ENCODE measurements at places on chromosomes 7 and 10. TPM values are rescaled to one million over a fixed set of nuclear protein-coding genes. Genes with fewer than 3 reads are reported as not detected.

HOXA1 gene
- 1.1 TPM for total RNA-seq

TEX47 gene
- total RNA-seq = not detected

UNC5B gene
- 1.2 TPM for total RNA-seq

LRRC17 gene
- total RNA-seq = 5.0 TPM

HOXA3 gene
- total RNA-seq = 2.6 TPM

GPR37 gene
- 3.3 TPM for total RNA-seq

SKAP2 gene
- 16.8 TPM for total RNA-seq

INTS1 gene
- total RNA-seq = 95.2 TPM

PPP1R9A gene
- total RNA-seq = 13.2 TPM

FAM221A gene
- total RNA-seq = 1.8 TPM

TAS2R41 gene
- not detected for total RNA-seq

CRYGN gene
- not detected for total RNA-seq

ARHGAP22 gene
- 3.7 TPM for total RNA-seq

SERPINE1 gene
- 1.4 TPM for total RNA-seq

PLAC9 gene
- not detected for total RNA-seq

MYH16 gene
- total RNA-seq = 0.87 TPM

EN2 gene
- 5.5 TPM for total RNA-seq

ARMC3 gene
- total RNA-seq = not detected

Data from A375 (cell line).